ENCODE measurements at places on chromosomes 1 and 21. TPM values are rescaled to one million over a fixed set of nuclear protein-coding genes. Genes with fewer than 3 reads are reported as not detected.

Gene GREM2
- polyA plus RNA-seq, result 5.2 TPM

Gene JAM2
- 47.3 TPM for polyA plus RNA-seq

Gene TMEM52
- 95.4 TPM for polyA plus RNA-seq

DNA sequence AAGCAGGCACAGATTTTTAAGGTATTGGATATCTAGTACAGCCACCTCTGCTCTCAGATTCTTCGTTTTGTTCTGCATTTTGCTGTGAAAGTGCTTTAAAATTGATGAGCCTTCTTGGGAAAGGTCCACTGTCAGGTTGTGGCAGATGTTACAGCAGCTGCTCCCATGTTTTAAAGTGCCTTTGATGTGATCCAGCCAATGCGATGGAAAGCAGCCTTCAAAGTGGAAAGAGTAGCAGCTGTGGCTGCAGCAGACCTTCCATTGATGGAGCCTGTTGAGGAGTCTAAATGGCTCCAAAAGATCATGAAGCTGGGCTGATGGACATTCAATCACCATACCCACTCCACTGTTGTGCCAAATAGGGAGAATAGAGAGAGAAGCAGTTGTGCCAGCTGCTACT, 816.9 kb downstream of the PLA2G4A start:
- no peak for DNase-seq

GRCh38 chr1:221327954-221328353, 413.9 kb downstream of the DUSP10 start:
- DNase-seq, result no peak

DNA sequence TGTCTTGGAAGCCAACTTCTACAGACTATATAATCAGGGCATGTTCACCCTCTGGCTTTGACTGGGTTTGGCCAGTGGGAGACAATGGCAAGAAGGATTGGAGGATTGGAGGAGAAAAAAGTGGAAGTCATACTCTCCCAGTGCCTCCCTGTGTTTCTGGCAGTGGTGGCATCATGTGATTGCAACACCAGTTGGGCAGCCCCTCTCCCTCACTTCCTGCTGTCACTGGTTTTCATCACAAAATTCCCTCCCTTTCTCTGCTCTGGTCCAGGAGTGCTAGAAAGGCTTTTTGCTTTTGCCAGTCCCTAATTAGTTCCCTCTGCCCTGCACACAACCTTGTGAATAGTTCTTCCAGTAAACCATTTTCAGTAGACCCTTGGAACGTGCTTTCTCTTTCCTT, 3.7 kb upstream of the QSOX1 start:
- DNase-seq, result no peak

DNA sequence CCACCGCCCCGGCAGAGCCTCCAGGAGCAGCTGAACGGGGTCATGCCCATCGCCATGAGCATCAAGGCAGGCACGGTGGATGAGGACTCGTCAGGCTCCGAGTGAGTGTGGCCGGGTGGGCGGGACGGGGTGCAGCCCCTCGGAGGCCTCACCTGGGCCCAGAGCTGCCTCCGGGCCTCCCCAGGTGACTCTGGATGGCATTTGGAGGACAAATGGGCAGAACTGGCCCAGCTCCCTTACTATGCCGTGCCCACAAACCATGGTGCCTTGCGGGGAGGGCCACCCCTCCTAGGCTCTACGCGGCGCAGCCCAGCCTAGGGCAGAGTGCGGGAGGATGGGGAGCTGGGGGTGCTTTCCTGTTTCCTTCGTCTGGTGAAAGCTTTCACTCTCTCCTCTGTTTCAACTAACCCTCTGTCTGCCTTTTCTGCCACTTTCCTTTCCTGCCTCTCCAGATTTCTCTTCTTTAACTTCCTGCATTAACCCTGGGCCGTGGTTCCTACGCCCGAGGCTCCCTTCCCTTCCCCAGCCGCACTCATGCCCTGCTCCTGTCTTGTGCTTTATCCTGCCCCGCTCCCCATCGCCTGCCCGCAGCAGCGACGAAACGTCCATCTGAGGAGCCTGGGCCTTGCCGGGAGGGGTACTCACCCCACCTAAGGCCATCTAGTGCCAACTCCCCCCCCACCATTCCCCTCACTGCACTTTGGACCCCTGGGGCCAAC, 9.2 kb downstream of the PSRC1 start:
- DNase-seq, result no peak

GRCh38 chr1:98389809-98390208, 271.7 kb upstream of the SNX7 start:
- no peak for DNase-seq

GRCh38 chr1:54588377-54588776, 34.9 kb downstream of the FAM151A start:
- DNase-seq, result no peak

- DNase-seq, result no peak
These were observed 24.3 kb upstream of the DISP1 start for GRCh38 chr1:222790520-222790919.

DNA sequence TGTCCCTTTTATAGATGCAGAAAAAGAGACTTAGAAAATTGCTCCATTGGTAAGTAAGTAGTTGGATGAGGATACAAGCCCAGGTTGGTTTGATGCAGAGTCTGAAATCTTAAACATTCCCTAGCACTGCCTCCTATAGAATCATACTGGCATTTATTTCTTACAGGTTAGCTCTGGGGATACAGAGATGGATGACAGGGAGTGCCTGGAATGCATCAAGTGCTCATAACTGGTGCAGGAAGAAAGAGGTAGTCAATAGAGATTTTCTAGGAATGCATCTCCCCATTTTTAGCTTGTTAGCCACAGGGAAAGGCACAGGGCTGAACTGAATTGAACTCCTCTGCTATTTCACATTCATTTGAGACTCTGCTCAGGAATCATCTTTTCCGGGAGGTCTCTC, 269.0 kb upstream of the USP24 start:
- no peak for DNase-seq
